Cardiac muscle cell (in vitro differentiated cells and primary cell): ENCODE measurements at places on chromosomes 6 and 20. TPM values are rescaled to one million over a fixed set of nuclear protein-coding genes. Genes with fewer than 3 reads are reported as not detected.

DNA sequence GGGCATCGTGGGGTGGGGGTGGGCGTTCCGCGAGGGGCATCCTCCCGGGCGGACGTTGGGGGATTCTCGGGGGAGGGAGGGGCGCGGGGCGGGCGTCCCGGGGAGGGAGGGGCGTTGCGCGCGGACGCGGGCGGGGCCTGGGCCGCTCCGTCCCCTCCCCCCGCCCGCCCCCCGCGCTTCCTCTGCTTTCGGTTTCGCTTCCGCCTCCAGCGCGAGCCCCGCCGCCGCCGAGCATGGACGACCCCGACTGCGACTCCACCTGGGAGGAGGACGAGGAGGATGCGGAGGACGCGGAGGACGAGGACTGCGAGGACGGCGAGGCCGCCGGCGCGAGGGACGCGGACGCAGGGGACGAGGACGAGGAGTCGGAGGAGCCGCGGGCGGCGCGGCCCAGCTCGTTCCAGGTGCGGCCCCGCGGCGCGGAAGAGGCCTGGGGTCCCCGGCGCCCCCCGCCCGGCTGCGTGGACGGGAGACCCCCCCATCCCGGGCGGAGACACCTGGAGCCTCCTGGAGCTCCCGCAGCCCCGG is at the start of gene OGFR:
OGFR (plus strand) TSS at position 209 of the 528 bp plus-strand sequence; CDS start at position 234, 25 bp downstream.
- H3K27ac ChIP-seq: no peak within 1 kb of the TSS
- peak within 1 kb of the TSS; percentile 100 for H3K4me3 ChIP-seq
- peaks cover 8% of the 10 kb centered on the region for H3K4me1 ChIP-seq
- peak; percentile 62 for DNase-seq
- peaks cover 17% of the 10 kb centered on the region for H3K36me3 ChIP-seq

DNA sequence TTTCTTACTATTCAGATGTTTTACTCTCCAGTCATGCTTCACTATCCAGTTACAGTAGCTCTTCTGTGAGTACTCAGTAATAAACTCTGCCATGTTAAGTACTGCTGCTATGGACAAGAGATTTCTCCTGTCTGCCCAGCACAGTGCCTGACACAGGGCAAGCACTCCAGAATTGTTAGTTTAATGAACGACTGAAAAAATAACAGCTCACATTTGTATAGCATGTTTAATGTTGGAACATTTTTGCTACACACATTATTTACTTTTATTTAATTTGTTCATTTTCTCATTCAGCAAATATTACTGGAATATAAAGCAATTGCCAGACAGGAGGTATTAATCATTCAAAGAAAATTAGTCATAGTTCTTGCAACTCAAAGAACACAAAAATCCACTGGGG is 142.6 kb upstream of the HMGN3 start:
- no peak overlapping the region for H3K4me3 ChIP-seq
- no peak for DNase-seq
- H3K4me1 ChIP-seq: peaks cover 4% of the 10 kb centered on the region
- no peaks in the 10 kb centered on the region for H3K27me3 ChIP-seq
- H3K27ac ChIP-seq: no peak overlapping the region

- no peak overlapping the region for H3K27ac ChIP-seq
- no peaks in the 10 kb centered on the region for H3K27me3 ChIP-seq
- no peak overlapping the region for H3K4me3 ChIP-seq
- H3K36me3 ChIP-seq: peaks cover 21% of the 10 kb centered on the region
Observed at GRCh38 chr6:152270301-152270925, 366.7 kb downstream of the SYNE1 start.

TBXT gene
- total RNA-seq: not detected in 2 replicates

DUSP15 gene
- total RNA-seq: 20.3 and 23.6 TPM in 2 replicates
